ENCODE measurements at places on chromosomes 4 and X.

GRCh38 chrX:102498732-102499131 lies 17.8 kb downstream of the TMSB15A start:
- no peak for DNase-seq

DNA sequence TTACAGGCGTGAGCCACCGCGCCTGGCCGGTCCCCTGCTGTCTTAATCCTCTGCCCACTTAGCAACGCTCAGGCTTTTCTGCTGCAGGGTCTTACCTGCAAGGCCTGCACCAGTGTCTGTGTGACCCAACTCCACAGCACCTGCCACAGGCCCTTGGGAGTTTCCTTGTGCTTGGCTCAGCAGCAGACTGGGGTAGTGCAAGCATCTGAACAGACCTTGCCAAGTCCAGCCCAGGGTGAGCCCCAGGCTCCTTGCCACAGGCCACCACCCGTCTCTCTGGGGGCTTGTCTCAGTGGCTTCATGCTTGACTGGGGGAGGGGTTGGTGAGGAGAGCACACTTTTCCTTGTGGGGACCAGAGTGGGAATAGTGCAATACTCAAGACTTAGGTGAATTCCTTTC lies 87.0 kb downstream of the FAM193A start:
- no peak for DNase-seq

DNA sequence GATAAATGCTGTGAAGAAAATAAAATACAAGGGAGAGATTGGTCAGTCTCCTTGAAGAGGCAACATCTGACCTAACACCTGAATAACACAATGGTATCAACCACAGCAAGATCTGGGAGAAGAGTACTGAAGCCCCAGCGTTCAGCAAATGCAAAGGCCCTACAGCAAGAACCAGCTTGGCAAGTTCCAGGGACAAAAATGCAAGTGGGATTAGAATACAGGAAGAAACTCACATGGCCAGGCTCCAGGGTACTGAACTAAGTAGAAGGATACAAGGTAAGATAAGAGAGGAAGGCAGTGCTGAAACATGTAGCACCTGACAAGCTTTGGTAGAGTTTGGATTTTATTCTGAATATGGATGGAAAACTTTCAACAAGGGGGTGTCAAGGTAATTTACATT lies 3.6 kb downstream of the SMIM14 start:
- DNase-seq = no peak

DNA sequence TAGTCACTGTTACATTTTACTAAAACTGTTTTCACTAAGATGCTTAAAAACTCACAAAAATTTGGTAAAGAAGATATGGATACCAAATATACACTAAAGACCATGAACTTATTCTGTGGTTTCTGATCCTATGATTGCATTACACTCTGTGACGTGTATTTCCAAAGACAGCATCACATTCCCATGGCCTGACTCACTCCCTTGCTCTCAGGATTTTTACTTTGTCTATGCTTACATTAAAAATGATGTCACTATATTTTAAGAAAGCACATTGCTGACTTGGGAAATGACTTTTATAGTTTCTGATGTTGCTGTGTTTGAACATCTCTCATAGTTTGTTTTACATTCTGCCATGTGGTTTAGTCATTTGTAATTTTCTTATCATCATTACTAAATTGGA lies 327.9 kb upstream of the MAGEB18 start:
- DNase-seq = no peak

DNA sequence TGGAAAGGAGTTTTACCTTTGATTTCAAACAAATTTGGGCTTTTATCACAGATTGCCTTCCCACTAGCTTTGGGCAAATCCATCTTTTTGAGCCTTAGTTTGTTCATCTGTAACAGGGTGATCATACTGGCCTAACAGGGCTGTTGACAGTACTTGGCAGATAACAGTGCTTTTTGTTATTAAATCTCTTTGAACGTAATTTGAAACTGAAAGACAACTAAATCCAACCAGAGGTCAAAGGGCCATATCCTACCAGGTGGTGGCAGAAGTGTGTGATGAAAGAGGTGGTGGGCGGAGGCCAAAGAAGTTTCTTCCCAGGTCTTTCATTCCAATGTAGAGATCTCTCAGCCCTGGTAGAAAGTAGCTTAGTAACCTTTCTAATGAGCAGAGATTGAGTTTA lies 35.2 kb upstream of the TADA2B start:
- no peak for DNase-seq

GRCh38 chr4:76822303-76822702 lies 75.6 kb downstream of the SOWAHB start:
- DNase-seq = no peak

- DNase-seq = no peak
Observed at GRCh38 chr4:27005501-27005900, 144.9 kb downstream of the STIM2 start.

GRCh38 chr4:1591107-1591506 lies 93.0 kb downstream of the FAM53A start:
- DNase-seq = no peak

GRCh38 chrX:55056820-55057674 lies 17.8 kb upstream of the PAGE2B start:
- no peak for DNase-seq

GRCh38 chr4:115711575-115711974 lies 598.2 kb upstream of the NDST4 start:
- DNase-seq = no peak

GRCh38 chr4:190020790-190021717 lies 6.0 kb downstream of the FRG2 start:
- no peak for DNase-seq

DNA sequence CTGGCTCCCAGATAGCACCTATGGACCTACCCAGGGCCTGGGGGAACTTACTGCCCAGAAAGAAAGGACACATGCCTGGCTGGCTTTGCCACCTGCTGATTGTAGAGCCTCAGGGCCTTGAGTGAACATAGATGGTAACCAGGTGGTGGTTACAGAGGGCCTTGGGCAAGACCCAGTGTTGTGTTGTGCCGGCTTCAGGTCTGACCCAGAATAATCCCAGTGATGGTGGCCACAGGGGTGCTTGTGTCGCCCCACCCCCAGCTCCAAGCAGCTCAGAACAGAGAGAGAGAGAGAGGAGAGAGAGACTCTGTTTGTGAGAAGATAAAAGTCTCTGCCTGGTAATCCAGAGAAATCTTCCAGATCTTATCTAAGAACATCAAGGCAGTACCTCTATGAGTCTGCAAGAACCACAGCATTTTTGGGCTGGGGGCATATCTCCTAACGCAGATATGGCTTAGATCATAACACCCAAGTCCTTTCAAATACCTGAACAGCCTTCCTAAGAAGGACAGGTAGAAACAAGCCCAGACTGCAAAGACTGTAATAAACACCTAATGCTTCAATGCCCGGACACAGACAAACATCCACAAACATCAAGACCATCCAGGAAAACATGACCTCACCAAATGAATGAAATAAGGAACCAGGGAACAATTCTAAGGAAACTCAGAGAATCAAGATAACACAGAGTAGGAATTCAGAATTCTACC lies 16.3 kb upstream of the RP2 start:
- no peak for DNase-seq

- DNase-seq = no peak
Observed at GRCh38 chr4:153005899-153006381, 69.8 kb downstream of the FHDC1 start.

- DNase-seq = no peak
Observed at GRCh38 chr4:126947536-126947935, 685.2 kb upstream of the INTU start.

- no peak for DNase-seq
Observed at GRCh38 chrX:17736478-17736855, 826 bp upstream of the SCML1 start.

- DNase-seq = no peak
Observed at GRCh38 chr4:137901114-137901513, 341.0 kb downstream of the SLC7A11 start.

DNA sequence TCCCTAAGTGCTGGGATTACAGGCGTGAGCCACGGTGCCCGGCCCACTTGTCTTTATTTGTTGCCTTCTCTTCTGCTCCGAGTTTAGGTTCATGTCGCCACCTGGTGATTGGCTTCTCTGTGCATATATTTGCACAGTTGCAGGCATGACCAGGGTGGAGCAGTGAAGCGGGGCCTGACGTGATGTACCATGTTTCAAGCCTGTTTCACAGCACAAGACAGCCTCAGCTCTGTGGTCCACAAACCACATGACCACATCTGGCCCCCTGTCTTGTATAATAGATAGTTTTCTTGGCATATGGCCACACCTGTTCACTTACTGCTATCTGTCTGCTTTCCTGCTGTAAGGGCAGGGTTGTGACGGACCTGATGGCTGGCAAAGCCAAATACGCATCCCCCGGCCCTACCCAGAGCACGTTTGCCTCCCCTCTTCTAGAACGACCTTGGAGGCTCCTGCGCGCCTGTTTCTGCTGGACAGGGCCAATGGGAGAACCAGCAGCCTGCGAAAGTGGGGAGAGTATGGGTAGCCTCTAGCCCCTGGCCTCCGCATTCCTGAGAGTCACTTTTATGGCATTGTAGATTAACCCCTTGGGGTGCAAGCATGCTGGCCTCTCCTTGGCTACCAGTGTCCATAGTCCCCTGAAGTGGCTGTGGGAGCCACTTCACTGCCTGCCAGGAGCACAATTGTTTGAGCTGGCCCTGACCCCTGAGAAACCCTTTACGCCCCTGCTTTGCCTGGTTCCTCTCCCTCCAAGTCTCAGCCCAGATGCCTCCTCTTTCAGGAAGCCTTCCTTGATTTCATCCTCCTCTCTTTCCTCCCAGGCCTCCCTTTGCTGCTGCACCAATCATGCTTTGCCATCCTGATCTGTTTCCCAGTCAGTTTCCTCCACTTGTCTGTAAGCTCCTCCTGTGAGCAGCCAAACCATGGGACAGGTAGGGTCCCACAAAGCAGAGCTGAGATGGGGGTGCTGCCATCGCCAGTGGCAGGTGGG lies 6.0 kb upstream of the SH3TC1 start:
- DNase-seq = no peak

- DNase-seq = no peak
Observed at GRCh38 chr4:188110741-188111471, 1.5 kb upstream of the TRIML2 start.

DNA sequence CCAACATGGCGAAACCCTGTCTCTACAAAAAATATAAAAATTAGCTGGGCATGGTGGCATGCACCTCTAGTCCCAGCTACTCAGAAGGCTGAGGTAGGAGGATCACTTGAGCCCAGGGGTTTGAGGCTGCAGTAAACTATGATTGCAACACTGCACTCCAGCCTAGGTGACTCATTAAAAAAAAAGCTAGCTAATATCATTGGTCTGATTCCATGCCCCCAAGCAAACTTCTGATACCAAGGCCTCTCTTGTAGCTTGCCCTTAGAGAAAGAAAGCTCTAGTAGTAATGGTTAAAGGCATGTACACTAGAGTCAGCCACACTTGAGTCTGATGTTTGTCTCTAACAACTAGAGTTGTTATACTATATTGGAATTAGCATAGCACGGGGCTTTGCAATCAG lies 32.6 kb upstream of the PHF8 start:
- no peak for DNase-seq

DNA sequence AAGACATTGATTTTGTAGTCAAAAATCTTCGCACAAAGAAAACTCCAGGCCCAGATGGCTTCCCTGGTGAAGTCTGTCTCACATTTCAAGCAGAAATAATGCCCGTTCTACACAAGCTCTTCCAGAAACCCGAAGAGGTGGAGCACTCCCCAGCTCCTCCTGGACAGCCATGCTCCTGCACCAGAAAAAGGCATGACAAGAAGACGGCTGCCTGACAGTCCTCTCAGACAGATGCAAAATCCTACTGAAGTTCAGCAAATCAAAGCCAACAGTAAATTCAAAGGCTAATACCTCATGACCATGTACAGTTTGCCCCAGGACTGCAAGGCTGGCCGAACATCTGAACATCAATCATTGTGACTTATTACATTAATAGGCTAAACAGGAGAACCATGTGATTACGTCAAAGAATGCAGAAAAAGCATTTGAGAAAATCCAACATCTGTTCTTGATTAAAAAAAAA lies 30.8 kb upstream of the MXD4 start:
- DNase-seq = no peak

GRCh38 chr4:142697320-142697719 lies 148.8 kb downstream of the INPP4B start:
- no peak for DNase-seq

DNA sequence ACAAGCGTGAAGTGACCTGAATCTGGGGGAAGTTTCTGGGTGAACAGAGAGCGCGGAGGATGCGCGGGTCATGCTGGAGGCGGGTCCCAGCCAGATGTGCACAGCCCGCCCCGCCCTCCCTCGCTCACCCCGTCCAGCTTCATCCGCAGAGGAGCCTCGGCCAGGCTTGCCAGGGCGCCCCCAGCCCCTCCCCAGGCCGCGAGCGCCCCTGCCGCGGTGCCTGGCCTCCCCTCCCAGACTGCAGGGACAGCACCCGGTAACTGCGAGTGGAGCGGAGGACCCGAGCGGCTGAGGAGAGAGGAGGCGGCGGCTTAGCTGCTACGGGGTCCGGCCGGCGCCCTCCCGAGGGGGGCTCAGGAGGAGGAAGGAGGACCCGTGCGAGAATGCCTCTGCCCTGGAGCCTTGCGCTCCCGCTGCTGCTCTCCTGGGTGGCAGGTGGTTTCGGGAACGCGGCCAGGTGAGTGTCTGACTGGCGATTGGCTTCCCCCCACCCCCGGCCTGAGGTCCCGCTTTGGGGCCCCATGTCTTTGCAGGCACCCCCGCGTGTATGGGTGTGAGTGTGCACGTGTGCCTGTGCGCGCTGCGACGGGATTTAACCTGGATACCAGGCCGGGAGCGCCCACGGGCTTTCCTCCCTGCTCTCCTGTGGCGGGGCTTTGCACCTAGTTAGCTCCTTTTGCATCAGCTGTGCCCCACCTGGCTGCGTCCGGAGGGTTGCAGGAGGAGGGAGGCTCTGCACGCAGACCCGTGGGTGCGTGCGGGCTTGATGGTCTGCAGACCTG lies at the start of gene EGFL6:
Gene EGFL6 (plus strand): TSS at position 123 of the 782 bp plus-strand sequence. CDS start 261 bp downstream, at position 384.
- DNase-seq = peak; percentile 2

DNA sequence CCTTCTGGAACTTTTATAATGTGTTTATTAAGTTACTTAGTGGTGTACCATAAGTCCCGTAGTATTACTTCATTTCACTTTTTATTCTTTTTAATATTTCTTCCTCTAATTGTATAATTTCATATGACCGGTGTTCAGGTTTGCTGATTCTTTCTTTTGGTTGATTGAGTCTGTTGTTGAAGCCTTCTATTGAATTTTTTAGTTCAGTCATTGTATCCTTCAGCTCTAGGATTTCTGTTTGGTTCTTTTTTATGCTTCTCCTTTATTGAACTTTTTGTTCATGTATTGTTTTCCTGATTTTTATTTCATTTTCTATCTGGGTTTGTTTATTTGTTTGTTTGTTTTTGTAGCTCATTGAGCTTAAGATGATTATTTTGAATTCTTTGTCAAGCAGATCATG lies 8.8 kb downstream of the CEP44 start:
- DNase-seq = no peak

GRCh38 chr4:3745886-3746656 lies 20.1 kb upstream of the ADRA2C start:
- DNase-seq = no peak
